HEK293T (cell line): ENCODE measurements at places on chromosomes 2 and 18.

- no peak for DNase-seq
Observed at GRCh38 chr2:177326005-177326404, 61.5 kb upstream of the NFE2L2 start.

DNA sequence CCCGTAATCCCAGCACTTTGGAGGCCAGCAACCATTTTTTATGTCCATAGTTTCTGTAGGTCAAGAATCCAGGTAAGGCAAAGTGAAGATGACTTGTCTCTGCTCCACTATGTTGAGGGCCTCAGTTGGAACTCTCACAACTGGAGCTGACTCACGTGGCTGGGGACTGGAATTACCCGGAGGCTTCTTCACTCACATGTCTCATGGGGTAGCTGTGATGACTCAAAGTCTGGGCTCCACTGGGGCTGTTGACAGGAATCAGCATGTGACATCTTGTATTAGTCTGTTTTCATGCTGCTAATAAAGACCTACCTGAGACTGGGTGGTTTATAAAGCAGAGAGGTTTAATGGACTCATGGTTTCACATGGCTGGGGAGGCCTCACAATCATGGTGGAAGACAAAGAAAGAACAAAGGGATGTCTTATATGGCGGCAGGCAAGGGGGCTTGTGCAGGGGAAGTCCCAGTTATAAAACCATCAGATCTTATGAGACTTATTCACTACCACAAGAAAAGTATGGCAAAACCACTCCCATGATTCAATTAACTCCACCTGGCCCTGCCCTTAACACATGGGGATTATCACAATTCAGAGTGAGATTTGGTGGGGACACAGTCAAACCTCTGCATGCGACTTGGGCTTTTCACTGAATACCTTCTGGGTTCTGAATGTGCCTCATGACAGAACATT is 7.8 kb upstream of the PPP1R1C start:
- no peak for DNase-seq

GRCh38 chr18:61856678-61857077 is 36.1 kb downstream of the RNF152 start:
- no peak for DNase-seq

- DNase-seq: no peak
Observed at GRCh38 chr2:217360781-217361482, 501.1 kb upstream of the TNP1 start.

GRCh38 chr2:108403494-108403893 is 25.7 kb downstream of the SULT1C4 start:
- no peak for DNase-seq

GRCh38 chr18:32297579-32298170 is 107.8 kb downstream of the MEP1B start:
- no peak for DNase-seq

DNA sequence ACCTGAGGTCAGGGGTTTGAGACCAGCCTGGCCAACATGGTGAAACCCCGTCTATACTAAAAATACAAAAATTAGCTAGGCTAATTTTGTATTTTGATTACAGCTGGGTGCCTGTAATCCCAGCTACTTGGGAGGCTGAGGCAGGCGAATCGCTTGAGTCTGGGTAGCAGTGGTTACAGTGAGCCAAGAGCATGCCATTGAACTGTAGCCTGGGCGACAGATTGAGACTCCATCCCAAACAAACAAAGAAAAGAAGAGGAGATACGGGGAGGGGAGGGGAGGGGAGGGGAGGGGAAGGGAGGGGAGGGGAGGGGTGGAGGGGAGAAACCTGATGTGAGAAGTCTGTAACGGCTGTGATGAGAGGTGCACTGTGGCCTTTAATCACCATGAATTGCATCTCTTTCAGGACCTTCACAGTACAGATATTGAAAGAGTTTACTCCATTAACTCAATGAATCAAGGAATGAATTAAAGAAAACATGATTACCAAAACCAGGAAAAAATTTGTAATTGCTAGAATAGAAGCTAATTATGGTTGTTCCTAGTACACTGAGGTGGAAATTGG is 135.3 kb downstream of the CALCRL start:
- no peak for DNase-seq

- DNase-seq: no peak
Observed at GRCh38 chr2:222283634-222284033, 15.2 kb downstream of the PAX3 start.

DNA sequence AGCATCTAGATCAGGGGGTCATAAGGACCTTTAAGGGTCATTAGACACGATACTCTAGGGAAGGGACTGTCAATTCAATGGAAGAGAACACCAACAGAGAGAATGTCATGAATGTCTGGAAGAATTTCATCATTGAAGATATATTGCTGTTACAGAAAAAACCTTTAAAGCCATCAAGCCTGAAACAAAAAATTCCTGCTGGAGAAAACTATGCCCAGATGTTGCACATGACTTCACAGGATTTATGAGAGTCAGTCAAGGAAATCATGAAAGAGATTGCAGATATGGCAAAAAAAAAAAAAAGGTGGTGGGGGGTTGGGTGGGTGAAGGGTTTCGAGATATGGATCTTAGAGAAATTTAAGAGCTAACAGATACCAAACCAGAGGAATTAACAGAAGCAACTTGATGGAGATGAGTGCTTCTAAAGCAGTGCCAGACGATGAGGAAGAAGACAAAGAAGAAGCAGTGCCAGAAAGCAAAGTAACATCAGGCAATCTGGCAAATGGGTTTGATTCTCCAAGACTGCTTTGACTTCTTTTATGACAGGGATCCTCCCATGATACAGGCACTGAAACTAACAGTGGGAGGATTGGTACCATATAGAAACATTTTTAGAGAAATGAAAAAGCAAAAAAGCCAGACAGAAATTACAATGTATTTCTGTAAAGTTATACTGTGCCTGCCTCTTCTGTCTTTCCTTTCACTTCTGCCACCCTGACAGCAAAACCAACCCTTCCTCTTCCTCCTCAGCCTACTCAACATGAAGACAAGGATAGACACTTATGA is 28.5 kb downstream of the MAP4K3 start:
- no peak for DNase-seq

DNA sequence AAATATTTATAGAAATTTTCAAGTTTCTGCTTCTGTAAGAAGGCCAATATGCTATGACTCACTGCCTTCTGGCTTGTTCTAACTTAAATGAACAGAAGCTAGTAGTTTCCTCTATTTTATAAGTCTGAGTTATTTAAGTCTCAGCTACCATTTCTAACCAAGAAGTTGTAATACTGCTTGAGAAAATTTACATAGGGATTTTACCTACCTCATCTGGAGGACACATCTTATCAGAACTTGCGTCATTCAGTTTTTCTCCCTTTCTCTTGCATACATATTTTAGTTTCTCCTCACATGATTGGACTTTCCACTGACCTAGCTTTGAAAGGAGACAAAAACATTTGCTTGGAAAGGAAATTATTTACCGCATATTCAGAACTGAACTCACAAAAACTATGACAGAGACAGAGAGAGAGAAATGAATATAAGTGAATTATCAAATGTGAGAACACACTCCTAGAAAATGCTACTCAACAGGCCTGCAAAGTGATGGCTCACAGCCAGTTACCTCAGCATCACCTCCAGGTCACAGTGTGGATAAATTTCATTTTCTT is 81.1 kb upstream of the CD302 start:
- DNase-seq: no peak

GRCh38 chr2:216880509-216881184 is 20.8 kb upstream of the TNP1 start:
- DNase-seq: no peak

- no peak for DNase-seq
Observed at GRCh38 chr2:230410861-230411569, 5.0 kb upstream of the SP100 start.

DNA sequence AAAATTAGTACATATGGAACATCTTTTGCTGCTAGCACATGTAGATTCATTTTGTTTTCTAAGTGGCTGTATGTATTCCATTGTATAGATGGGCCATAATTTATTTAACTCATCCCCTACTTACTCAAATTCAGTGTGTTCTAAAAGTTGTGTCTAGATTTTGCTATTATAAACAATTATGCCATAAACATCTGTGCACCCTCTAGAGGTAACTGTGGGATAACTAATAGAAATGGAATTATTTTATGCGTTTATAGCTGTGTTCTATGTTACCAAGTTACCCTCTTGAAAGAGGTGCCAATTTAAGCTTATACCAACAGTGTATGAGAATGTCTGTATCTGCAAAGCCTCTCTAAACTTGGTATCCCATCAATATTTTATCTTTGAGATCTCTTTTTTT is 100.4 kb downstream of the MMADHC start:
- DNase-seq: no peak

- no peak for DNase-seq
Observed at GRCh38 chr2:189466046-189466445, 24.8 kb downstream of the WDR75 start.

GRCh38 chr2:99748344-99748743 is 258.5 kb upstream of the REV1 start:
- no peak for DNase-seq

- DNase-seq: no peak
Observed at GRCh38 chr2:45012733-45013132, 3.5 kb upstream of the SIX2 start.

- DNase-seq: no peak
Observed at GRCh38 chr2:130756874-130757668, 1.7 kb downstream of the AMER3 start.

GRCh38 chr18:59358414-59358711 is 702 bp downstream of the LMAN1 start:
- peak; percentile 46 for DNase-seq

- no peak for DNase-seq
Observed at GRCh38 chr2:11073776-11074175, 81.5 kb upstream of the SLC66A3 start.

DNA sequence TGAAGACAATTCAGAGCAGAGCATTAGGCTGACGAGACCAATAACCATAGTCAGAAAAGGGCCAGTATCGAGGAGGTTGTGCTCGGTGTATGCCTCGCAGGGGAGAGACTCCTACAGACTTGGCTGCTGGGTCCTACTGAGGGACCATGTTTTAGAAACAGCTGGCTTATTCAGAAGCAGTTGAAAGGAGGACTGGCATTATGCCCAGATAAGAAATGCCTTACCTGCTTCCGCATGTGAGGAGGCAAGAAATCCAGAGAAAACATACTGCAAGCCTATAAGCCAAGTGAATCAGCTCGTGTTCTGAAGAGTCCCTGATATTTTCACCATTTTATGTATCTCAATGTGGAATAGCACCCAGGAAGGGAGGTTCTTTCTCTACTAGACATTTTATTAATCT is 434.7 kb downstream of the GRB14 start:
- no peak for DNase-seq

- no peak for DNase-seq
Observed at GRCh38 chr2:241848761-241849615, 9.7 kb downstream of the PDCD1 start.

- no peak for DNase-seq
Observed at GRCh38 chr2:96233880-96234316, 25.3 kb upstream of the STARD7 start.

DNA sequence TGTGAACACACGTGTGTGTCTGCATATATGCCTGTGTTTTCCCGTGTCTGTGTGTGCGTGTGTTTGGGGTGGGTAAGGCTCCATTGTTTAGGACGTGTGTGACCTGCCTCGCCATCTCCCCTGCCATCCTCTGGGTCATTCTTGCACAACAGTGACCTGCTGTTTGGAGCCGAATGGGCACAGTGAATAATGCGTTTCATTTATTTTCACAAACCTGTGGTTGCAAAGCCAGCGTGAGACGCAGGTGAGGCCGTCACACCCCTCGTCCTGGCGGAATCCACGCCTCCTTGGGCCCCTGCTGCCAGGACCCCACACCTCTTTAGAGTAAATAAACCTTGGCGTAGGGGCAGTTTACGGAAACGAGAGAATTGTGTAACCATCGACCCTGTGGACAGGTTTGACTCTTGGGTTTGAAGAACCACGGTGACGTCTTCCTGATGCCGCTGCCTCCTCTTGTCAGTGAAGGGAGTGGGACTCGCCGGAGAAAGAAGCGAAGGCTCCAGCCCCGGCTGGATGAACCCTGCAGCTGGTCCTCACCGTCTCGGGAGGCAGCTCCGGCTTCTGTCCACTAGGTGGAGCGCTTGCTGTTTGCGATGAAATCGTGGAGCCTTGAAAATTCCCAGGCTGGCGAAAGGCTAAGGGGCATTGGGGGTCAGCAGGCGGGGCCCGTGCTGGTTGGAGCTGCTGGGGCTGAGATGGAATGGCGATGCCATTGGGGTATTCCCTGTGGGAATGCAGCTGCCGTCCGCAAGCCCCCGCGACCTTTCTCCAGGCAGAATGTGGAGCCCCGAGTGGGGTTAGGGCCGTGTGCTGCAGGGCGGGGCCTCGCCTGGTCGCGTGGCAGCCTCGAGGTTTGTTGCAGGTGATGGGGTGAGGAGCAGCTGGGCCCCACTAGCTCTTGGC is 81.1 kb downstream of the RTP5 start:
- peak; percentile 83 for DNase-seq

DNA sequence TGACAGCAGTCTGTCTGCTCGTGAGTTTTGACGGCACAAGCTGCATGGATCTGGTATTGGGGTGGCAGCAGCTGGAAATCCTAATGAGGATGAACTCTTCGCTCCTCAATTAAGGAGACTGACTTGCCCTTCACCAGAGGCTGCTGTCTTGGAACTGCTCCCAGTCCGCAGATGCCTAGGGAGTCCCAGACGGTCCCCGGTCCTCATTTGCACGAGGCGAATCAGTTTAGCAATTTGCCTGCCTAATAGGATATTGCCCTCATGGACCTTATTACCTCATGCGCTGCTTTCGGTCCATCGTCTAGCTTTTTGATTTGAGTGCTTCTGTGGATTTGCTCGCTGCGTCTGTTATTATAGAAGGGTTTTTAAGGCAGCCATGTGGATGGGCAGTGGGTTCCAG is 40.6 kb downstream of the ASAP2 start:
- no peak for DNase-seq

DNA sequence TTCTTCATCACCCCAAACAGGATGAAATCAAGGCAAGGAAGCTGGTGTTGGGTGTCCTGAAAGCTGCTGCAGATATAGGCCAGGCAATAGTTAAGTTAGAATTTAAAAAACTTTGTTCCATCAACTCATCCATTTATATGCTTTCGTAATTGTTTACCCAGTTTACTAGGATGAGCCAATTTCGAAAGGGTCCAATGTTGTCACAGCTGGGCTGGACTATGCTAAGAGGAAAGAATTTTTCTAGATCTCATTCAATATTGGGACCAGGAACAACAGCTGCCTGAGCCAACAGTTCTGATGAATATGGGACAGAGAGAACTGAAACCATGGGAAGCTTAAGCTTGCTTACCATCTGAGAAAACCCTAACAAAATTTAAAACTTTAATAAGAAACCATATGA is 21.6 kb upstream of the SP3 start:
- DNase-seq: no peak
